Progenitor cell of endocrine pancreas (in vitro differentiated cells): ENCODE measurements at places on chromosomes 3 and 15.

GRCh38 chr15:92882697-92883162 is 17.4 kb upstream of the CHD2 start:
- no peak for DNase-seq

DNA sequence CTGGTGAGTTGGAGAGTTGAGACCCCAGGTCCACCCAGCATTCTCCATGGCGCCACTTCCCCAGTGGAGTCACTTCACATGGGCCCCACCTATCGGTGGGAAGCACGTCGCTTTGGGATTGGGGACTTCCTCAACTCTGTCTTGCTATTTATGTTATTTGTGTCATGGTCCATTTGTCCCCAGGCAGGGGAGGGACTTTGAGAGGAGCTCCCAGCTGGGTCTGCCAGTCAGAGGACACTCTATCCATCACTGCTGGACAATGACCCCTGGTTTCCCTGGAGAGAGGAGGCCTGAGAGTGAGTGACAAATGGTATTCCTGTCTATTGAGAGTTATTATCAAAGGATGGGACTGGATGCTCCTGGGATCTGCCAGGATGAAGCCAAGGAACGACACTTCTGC is 127.6 kb downstream of the RAB11A start:
- no peak for DNase-seq

DNA sequence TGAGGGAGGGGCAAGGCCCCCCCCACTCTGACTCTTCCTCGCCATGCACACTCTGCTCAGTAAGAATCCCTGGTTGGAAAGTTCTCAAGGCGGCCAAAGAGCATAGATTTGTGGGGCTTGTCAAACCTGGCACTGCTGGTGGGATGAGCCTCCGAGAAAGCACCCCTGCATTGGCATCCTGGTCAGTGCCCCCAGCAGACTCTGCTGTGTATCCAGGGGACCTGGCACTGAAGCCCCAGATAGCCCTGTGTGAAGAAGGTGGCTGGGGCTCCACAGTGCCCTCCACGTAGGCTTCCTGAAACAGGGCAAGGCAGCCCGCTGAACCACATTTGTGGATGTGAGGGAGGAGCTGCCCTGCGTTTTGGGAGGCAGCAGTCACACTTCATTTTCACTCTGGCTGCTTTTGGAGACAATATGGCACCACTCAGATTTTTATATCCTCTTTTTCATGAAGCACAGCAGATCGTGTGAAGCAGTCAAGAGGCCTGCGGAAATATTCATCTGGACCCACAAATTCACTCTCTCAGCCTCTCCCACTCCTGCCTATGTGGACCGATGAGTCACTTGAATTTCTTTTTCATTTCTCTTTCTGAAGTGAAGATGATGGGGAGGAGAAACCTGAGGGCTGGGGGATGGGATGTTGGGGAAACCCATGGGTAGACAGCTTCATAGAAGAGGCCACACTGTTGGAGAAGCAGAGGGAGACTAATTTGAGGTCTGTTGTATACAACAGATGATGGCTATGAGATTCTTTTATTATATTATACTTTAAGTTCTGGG is 88.7 kb upstream of the BCL6 start:
- DNase-seq = no peak

GRCh38 chr3:157767607-157768006 is 264.4 kb upstream of the VEPH1 start:
- DNase-seq = no peak

DNA sequence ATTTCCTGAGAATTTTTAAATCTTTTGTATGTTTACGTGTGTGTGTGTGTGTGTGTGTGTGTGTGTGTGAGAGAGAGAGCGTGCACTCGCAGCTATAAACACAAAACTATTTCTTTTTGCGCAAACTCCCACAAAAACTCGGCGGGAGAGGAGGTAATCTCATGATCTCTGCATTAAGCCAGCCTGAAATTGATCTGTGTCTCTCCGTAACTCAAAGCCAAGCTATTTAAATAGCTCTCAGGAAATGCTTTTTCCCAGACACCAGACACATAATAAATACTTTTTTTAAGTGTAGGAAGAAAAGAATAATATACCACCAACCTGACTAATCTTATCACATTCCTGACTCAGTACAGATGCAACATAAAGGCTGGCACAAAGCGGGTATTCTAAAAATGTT is 226.8 kb downstream of the MAGI1 start:
- no peak for DNase-seq

- DNase-seq = no peak
Observed at GRCh38 chr3:114496021-114496434, 202.2 kb downstream of the TIGIT start.

DNA sequence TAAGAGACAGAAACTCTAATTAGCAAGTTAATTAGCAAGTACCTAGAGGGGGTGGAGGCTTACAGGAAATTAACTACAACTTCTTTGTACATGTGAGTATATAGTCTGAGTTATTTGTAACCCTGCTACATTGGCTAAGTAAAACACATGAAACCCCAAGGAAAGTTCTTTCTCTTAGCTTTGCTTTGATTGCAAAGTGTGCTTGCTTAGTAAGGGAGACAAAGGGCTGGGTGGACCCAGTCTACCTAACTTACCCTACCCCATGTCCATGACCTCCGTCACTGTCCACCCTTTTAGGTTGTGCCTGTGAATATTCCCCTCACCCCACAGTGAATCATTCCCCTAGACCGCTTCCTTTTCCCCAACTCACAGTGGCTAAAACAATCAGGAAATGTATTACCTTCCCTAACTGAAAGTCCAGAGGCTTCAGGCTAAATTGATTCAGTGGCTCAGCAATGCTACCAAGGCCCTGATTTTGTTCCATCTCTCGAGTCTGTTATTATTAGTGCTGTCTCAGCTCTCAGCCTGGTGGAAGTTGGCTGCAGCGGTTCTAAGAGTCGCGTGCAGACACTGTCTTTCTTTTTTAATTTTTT is 31.1 kb upstream of the RYR3 start:
- DNase-seq = no peak

DNA sequence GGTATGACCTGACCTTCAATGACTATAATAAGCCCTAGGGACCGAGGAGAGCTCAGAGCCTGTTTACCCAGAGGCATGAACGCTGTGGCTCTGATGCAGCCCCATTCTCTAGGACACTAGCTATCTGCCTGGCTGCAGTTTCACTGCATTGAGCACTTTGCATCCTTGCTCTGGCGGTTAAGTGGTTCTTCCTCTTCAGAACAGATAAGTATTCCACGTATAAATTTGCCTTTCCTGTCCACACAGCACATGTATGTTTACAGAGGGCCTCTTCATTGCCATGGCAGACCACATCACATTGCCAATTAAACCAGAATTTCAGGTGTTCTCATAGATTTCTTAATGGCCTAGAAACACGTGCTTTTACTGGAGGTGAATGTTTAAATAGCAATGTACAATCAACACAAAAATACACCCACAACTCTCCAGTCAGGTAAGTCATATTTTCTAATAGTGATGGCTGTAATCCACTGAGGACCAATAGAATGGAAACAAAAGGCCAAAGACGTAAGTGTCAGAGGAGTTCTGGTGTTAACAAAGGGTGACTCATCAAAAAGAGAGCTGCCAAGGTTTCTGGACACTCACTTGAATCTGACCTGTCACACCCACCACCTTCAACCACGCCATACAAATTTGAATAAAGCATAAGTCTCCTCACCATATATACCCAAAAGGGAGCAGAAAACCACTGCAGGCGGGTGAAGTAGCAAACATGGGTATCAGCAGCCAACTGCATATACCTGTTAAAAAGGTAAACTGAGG is 553.4 kb downstream of the OCA2 start:
- no peak for DNase-seq

GRCh38 chr3:189278221-189278620 is 106.5 kb downstream of the TPRG1 start:
- DNase-seq = no peak

GRCh38 chr3:3726549-3726948 is 72.7 kb upstream of the LRRN1 start:
- no peak for DNase-seq

DNA sequence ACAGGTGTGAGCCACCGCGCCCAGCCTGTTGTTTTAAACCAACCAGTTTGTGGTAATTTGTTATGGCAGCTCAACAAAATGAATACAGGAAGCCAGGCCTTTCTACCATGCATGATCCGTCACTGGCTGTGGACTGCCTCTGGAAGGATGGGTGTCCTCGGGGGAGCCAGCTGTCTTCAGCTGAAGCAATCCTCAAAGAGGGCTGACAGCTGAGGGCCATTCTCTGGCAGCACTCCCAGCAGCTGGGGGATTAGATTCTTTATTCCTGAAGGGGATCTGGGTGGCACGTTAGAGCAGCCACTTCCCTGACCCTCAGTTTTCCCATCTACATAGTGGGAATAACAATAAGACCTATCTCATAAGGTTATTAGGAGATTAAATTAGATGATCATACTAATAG is 24.4 kb downstream of the POLR2M start:
- no peak for DNase-seq

- DNase-seq = no peak
Observed at GRCh38 chr3:67601385-67601784, 53.0 kb downstream of the SUCLG2 start.

- DNase-seq = no peak
Observed at GRCh38 chr3:20145874-20146273, 40.1 kb downstream of the SGO1 start.

GRCh38 chr3:138412821-138413551 is 21.4 kb upstream of the ESYT3 start:
- DNase-seq = no peak
